ENCODE measurements at places on chromosomes 5 and 9. TPM values are rescaled to one million over a fixed set of nuclear protein-coding genes. Genes with fewer than 3 reads are reported as not detected.

DNA sequence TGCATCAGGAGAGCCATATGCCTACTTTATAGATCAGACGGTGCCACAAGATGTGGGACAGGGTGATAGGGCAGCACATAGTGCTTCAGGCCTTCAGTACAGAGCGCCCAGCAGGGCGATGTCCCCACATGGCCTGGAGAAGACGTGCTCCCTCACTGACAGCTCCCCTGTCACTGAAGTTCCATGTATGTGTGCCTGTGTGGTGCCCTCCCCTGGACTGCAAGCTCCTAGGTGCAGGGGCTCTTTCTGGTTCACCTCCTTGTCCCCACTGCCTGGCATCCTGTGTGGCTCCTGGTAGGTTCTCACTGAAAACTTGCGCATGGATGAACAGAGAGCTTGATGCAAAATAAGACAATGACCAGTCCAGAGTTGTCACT, 233.1 kb downstream of the GADD45G start:
- DNase-seq = no peak

DNA sequence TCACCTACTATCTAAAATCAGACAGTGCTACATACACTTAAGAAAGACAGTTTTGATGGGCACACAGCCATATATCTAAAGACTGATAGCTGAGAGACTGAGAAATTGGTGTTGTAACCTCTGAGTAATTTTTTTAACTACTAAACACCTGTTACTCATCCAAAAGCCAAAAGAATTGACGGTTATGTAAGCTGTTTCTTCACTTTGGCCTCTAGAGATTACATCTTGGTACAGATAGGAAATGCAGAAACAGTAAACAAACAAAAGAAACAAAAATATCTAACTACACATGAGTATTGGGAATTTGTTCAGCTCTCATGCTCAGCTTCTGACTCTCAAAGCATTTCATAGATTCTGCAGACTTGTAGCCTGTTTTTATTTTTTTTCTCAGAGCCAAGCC, 152.1 kb upstream of the GAS1 start:
- no peak for DNase-seq

GRCh38 chr9:108869092-108869725, 7.1 kb downstream of the ACTL7A start:
- DNase-seq = no peak

DNA sequence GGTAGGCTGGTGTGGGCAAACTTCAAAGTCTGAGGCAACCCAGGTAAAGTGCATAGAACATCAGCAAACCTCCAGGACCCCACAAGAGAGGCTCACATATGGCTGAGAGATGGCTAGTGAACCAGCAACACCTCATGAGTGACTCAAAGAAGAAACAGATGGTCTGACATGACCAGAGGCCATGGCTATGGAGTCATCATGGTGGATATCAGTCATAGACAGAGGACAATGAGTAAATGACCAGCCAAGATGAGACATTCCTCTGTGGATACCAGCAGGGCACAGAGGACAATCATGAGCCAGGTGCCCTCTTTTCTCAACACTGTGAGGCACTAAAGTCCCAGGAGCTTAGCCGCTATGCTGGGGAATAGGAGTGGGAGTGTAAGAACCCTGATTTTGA, 180.8 kb downstream of the RASEF start:
- no peak for DNase-seq

DNA sequence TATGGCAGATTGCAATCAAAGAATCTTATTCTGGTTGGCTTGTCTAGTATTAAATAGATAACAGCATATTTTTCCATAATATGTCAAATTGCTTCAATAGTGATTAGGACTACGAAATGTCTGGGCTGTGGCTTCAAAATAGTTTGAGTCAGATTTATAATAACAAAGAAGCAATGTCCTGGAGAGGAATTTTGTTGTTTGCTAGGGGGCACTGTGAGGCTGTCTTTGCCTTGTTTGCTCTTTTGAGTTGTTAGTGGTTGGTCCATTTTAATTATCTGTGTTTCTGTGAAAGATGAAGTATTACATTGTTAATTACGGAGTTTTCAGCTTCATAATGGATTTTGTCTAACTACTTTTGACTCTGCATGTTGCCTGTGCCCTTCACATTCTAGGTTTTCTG, 713.6 kb downstream of the TLE4 start:
- DNase-seq = no peak

DNA sequence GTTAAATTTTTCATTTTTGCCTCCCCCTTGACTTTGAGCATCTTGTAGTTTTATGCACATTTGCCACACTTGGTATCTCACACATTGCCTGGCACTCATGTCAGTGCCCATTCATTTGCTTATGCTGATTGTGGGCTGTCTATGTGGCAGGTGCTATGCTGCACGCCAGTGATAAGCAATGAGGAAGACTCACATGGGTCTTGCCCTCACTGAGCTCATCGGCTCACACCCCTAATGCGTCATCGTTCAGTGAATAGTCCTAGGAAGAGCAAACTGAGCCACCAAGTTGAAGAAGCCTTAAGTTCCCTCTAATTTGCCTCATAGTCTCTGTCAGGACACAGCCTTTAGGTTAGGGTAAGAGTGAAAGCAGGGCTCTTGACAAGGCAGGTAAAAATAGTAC, 209.4 kb upstream of the IL12B start:
- no peak for DNase-seq

- DNase-seq = no peak
These were observed 543.4 kb upstream of the COX7C start for GRCh38 chr5:86074297-86074696.

DNA sequence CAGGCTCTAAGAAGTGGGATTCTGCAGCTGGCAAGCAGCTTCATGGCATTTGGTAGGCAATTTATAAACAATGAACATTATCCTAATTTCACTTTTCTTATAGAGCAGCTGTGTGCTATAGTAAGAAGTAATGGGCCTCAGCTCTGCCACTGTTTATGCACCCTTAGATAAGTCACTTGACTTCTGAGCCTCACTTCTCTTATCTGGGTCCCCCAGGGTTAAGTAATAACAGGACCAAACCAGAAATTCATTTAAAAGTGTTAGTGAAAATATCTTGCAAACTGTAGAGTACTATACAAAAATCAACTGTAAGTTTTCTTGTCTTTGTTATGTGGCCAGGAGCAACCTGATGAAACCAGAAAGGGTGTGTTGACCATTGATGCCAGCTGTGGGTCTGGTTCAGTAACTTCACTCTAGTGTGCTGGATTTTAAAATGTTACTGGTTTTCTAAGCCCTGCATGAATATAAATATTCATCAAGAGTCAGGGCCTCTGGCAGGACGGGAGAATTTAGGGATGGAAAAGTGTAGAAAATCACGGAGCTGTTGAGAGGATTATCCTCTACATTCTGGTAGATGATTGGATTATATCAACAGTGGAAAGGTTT, 24.2 kb downstream of the TNFAIP8 start:
- no peak for DNase-seq

DNA sequence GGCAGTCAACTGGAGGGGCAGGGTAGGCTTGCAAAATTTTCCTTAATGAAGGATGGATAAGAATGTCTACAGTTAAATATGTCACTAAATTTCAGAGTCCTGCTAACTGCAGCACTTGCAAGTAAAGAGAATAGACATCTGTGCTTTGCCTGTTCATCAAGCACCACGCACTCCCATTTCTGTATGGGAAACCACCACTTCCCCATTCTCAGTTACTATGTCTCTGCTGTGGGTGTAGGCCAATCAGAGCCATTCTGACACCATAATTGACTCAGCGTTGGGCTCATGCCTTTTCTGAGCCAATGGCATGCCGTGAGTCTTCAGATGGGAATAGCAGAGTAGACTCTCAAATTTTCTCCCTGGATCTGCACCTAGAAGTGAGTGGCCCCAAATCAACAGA, 247.5 kb downstream of the GABRB2 start:
- DNase-seq = no peak

DNA sequence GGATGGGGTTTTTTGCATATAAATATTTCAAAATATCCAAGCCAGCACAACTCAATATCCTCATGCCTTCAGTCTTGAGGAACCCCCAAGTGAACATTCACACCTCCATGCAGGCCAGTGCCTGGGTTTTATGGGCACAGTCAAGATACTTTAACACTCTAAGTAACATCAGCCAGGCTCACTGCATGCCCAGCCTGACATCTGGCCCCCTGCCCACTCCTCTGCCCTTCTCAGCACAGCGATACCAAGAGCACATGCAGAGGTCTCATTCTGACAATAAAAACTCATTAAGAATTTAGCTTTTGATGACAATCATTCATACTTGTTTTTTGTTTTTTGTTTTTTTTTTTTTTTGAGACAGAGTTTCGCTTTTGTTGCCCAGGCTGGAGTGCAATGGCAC, 250.0 kb downstream of the CWC27 start:
- no peak for DNase-seq

DNA sequence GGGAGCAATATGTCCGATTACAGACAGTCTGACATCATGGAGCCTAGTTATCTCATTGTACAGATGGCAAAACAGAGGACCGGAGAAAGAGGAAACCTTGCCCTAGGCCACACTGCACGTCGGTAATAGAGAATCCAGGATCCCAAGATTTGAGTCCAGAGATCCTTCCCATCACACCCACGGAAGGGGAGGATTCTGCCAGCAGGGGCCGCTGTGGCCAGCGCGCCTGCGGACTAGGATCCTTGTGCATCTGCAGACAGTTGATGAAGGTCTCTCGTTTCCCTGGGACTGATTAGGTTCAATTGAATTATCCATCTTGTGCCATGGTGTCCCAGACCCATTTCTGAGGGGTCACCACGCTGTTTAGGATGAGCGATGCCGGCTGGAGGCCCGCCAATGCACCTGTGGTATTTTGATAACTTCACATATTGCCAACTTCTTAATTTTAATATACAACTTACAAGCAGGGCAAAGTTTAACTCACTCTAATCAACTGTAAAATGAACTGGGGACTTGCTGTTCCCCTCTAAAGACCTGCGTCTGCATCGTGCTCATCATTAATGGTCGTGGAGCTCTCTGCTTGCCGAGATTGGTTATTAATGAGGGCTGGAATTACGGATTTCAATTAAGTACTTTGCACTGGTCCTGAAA, 592.7 kb upstream of the BRINP1 start:
- no peak for DNase-seq

GRCh38 chr9:118595719-118596305, 773.4 kb downstream of the BRINP1 start:
- no peak for DNase-seq

DNA sequence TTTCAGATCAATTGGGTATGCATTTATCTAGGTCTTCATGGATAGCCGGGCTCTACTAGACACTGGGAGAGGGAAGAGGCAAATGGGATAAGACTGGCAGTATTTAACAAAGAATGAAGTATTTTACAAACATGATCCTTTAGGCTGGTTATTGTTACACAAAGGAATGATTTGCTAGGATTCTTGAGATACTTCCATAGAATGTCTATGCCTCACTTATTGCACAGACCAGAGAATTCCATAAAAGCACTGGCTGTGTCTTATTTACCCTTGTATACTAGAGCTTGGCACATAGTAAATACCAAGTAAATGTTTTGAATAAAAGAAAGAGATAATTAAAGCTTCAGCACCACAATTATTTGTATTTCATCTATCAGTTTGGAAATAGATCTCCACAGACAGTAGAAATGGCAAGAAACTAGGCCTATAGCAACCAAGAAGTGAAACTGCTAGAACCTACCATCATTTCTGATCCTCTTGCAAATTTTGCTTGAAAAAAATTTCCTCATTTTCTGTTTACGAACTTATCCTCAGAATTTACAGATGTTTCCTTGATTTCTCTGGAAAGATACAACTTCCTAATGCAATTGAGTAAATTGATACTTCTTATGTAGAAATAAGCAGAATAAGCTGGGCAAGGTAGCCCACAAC, 3.8 kb downstream of the PDCD1LG2 start:
- DNase-seq = no peak

Gene CCL27
- polyA plus RNA-seq = 0.59 TPM

Gene NEURL1B
- 14.7 TPM for polyA plus RNA-seq

Gene FSD1L
- polyA plus RNA-seq = 11.9 TPM

Gene DCTN4
- polyA plus RNA-seq = 68.9 TPM

Gene MAST4
- polyA plus RNA-seq = 16.8 TPM

Gene ANKRD34B
- 0.30 TPM for polyA plus RNA-seq

All from renal cortex interstitium (tissue), 15 donors.